ENCODE measurements at places on chromosomes 16 and 17.

DNA sequence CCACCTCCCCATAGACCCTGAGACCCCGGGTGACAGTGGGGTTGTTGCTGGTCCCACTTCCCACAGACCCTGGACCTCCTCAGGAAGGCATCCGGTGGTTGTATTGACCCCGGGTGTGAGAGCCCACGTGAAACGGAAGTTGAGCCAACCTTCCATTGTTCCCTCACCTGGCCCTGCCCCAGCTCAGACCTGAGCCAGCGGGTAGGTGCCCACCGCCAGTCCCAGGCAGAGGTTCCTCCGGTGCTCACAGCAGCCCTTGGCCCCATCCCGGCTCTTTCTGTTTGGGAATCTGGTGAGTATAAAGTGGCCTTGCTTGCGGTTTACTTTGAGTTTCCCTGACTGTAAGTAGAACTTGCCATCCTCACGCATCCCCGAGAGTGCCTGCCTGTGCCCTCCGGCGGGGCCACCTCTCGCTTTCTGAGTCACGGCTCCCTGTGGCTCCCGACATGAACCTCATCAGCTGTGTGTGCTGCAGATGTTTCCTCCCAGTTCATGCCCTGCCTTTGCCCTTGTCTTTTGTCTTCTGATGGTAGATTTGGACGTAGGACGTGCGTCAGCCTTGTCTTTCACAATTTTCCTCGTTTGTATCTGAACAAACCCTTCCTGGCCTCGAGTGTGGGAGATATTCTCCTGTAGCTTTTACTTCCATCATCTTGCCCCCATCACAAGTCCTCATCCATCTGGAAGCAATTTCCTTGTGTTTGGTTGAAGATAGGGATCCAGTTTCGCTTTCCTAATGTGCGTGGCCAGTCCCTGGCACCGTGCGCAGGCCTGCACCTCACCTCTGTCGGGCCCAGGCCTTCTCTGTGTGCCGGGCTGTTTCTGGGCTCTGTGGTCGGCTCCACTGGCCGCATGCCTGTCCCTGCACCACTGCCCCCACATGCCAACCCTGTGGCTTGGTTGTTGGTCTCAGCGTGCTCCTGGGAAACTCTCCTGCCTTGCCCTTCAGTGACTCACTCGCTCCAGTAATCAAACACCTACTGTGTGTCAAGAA is 76.0 kb downstream of the METRNL start:
- DNase-seq = no peak

GRCh38 chr17:63519972-63520882 is 2.9 kb upstream of the KCNH6 start:
- no peak for DNase-seq

DNA sequence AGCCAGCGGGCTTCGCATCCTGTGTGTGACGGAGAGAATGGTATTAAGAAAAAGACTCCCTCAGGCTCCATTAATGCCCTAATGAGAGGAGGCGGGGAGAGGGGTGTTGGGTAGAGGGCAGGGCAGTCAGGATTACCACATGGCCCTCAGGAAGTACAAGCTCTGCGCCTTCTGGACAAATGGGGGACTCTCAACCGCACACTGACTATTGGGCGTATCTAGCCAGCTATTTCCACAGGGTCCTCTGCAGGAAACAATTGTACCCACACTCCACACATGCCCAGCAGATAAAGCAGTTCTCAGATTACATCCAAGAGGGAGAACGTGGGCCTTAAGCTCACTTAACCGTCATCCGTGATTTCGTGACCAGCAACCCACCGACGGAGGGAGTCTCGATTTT is 14.7 kb downstream of the NXN start:
- no peak for DNase-seq

GRCh38 chr17:59432657-59433056 is 101.2 kb downstream of the YPEL2 start:
- DNase-seq = no peak

DNA sequence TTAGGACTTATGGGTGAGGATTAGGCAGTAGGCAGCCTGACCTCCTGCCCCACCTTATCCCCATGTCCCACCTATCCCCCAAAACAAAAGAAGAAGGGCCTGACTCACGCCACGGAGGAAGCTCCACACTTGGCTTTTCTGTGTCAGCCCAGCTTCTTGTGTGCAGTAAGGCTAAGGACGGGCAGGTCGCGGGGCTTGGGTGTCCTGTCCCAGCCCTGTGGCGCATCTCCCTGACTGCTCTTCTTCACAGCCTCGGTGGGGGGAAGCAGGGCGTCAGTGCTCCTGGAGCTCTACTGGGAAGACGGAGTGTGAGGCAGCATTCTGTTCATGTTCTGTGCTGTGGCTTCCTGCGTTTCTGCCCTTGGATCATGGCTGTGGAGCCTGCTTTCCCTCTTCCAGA is 34.6 kb upstream of the ALDH3A2 start:
- no peak for DNase-seq

GRCh38 chr16:86959091-86959651 is 358.0 kb downstream of the C16orf95 start:
- DNase-seq = no peak

- no peak for DNase-seq
These were observed 12.8 kb downstream of the PDK2 start for GRCh38 chr17:50107790-50108414.

DNA sequence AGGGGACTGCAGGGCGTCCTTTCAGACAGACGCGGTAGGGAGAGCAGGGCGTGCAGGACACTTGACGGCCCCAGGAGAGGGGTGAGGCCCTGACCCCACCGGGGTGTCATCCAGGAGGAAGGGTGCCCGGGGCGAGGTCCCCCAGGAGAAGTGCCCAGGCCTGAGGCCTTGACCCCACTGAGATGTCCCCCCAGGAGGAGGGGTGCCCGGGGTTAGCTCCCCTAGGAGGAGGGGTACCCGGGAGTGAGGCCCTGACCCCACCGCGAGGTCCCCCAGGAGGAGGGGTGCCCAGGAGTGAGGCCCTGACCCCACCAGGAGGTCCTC is 27.2 kb upstream of the METRNL start:
- DNase-seq = no peak

DNA sequence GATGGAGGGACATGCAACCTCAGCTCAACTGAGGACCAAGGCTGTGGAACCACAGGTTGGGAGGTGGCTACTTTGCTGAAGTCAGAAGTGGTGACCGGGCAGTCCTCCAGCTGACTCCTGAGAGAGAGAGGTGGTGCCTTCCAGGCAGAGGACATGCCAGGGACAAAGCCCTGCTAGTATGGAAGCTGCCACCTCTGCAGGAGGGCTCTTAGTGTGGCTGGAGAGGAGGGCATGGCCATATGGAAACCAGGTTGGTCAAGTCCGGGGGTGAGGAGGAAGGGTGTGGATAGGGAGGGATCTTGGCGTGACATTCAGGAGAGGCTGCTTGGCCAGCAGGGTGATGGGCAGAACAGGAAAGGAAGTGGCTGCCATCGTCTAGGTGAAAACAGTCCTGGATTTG is 5.7 kb downstream of the C16orf86 start:
- no peak for DNase-seq

DNA sequence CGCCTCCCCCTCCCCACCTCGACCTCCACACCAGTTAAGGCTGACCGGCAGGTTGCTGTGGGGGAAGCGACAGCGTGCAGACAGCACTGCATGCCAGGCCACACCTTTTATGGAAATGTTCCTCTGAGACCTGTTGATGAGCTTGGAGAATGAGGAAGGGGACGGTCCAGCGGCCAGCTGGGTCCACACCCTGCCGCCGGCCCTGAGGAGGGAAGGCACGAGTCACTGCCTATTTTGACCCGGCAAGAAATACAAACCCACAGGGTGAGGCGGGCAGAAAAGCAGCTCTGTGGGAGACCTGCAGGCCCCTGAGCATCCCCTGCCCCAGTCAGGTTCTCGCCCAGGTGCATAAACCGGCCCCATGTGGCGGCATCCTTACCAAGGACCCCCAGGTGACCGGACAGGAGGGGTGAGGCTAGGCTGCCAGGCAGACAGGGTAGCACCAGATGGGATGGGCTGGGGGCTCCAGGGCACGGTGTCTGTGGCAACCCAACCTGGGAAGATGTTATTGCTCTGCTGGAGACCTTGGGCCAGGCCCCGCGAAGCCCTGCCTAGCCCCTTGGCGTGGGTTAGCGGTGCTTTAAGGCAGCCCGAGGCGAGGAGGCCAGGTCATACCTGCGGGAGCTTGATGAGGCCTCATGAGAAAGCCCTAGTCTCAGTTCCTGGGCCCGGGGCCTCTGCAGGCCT is 12.7 kb downstream of the NATD1 start:
- DNase-seq = no peak

GRCh38 chr17:74686761-74687160 is 26.0 kb downstream of the CD300LF start:
- no peak for DNase-seq

- DNase-seq = no peak
These were observed 220.5 kb downstream of the PARN start for GRCh38 chr16:14409563-14409962.

Measured in GM10248 (cell line).